ENCODE measurements at places on chromosomes 6 and 20.

- no peak for DNase-seq
Measured at GRCh38 chr6:45566882-45567281, 189.1 kb upstream of the SUPT3H start.

DNA sequence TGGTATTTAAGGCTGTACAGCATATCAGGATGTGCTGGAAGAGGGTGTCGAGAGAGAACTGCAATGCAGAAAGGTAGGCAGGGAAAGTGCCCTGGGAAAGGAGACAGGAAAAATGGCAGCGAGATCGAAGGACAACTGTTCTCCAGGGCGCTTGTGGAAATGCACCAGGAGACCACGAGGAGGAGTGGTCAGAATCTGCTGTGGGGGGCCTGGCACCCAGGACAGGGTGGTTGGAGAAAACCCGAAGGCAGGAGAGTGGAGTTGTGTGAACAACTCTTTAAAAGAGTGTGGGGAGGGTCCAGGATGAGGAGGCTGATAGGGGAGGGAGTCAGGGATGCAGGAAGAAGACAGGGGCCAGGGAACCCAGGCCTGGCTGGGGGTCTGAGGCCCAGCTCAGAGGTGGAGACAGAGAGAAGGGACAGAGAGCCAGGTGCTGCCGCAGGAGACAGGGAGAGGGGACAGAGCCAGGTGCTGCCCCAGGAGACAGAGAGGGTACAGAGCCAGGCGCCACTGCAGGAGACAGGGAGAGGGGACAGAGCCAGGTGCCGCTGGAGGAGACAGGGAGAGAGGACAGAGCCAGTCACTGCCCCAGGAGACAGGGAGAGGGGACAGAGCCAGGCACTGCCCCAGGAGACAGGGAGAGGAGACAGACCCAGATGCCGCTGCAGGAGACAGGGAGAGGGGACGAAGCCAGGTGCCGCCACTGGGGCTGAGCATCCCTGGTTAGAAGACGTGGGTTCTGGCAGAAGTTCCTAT lies 9.3 kb downstream of the SLC22A1 start:
- DNase-seq = no peak

- DNase-seq = no peak
Measured at GRCh38 chr6:19175023-19175422, 662.1 kb upstream of the ID4 start.

GRCh38 chr6:168799067-168799466 lies 358.1 kb downstream of the SMOC2 start:
- no peak for DNase-seq

DNA sequence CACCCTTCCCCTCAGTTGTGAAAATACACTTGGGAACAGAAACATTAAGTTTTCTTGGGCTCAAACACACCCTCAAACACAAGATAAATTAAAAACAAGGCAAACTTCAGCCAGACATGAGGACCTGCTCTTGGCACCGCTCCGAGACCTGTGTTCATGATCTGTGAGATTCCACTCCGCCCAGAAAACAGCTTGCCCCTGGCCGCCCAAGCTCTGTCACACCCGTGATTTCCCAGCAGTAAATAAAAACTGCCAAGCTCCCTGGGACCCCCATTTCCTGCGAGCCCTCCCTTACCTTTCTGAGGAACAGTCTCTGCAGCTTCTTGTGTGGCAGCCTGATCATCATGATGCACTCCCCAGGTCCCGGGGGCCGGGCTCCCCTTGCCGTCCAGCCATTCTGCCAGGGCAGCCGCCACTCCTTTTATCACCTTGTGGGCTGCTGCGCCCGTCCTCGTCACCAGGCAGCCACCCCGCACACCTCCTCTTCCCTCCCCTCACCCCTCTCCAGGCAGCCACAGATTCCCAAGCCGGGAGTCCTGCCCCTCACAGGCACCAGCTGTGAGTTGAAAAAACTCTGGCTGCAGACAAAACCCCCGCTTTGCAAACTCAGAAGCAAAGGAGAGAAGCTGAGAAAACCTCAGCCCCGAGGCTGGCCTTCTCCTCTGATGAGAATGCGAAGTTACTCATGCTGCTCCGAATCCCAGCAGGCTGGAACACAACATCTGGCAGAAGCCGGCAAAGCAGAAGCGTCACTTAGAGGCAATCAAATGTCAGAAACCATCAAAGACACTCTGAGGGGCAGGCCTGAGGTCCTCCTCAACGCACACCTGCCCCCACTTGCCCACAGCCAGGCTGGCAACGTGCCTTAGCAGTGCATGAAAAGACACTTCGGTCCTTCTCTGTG lies 130.4 kb upstream of the RPS6KA2 start:
- no peak for DNase-seq

DNA sequence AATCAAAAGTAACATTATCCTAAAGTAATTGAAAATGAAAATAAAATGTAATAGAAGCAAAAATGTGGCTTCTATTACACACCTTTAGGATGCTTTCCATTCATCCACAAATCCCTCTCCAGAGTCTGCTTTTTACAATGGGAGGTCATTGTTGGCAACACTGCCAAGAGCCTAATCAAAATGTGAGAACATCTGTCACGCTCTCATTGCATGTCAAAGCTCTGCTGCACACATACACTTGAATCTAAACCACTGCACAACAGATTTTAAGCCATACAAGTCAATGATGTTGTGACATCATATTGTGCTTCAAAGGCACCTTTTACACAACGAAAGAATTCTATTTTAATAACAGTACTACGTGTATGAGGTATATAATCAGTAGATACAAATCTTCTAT lies 82.1 kb downstream of the PREP start:
- DNase-seq = no peak

- DNase-seq = no peak
Measured at GRCh38 chr6:38806271-38806670, 91.2 kb downstream of the DNAH8 start.

DNA sequence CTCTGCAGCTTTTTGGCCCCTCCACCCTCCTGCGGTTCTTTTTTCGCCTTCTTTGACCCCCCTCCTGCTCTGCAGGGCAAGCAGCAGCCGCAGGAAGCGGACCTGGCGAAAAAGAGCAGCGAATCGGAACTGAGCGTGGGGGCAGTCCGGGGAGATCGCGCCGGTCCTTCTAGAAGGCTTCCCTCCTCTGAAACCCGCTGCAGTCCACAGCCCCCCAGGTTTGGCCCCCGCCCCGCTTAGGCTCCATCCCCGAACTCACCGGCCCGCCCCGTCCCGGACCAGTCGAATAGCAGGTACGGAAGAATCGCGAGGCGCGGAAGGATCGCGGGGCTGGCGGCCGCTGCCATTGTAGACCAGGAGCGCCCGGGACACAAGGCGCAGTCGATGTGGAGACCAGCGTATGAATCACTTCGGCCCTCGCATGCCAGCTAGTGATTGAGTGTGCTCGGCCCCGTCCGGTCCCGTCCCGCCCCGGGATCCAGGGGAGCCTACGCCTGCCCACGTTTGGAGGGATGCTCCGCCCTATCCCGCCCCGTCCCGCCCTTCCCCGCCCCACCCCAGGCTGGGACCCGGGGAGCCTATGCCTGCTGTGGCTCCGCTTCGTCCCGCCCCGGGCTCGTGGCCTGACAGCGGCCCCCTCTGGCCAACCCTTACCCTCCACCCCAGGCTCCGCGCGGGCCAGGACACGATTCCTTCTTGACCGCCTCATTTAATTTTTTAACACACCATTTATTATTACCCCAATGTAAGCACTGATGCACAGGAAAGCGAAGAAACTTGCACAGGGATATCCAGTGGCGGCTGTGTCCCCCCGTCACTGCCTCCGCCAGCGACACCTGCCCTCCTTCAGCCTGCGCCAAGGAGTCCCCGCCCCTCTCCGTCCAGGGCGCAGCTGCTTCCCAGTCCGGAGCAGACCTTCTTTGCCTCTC lies at the start of gene ULBP3:
Gene ULBP3 (minus strand): TSS at position 402 of the 929 bp plus-strand sequence. CDS start 55 bp downstream, at position 347.
- peak; percentile 53 for DNase-seq

GRCh38 chr20:41619360-41620100 lies 1.4 kb upstream of the CHD6 start:
- no peak for DNase-seq

- DNase-seq = no peak
Measured at GRCh38 chr20:35257175-35257909, 20.6 kb downstream of the MMP24OS start.

- DNase-seq = no peak
Measured at GRCh38 chr6:108031968-108032367, 42.6 kb downstream of the OSTM1 start.

GRCh38 chr6:11964729-11965335 lies 47.3 kb upstream of the HIVEP1 start:
- DNase-seq = no peak

GRCh38 chr6:141988954-141989705 lies 143.6 kb upstream of the GJE1 start:
- DNase-seq = no peak

DNA sequence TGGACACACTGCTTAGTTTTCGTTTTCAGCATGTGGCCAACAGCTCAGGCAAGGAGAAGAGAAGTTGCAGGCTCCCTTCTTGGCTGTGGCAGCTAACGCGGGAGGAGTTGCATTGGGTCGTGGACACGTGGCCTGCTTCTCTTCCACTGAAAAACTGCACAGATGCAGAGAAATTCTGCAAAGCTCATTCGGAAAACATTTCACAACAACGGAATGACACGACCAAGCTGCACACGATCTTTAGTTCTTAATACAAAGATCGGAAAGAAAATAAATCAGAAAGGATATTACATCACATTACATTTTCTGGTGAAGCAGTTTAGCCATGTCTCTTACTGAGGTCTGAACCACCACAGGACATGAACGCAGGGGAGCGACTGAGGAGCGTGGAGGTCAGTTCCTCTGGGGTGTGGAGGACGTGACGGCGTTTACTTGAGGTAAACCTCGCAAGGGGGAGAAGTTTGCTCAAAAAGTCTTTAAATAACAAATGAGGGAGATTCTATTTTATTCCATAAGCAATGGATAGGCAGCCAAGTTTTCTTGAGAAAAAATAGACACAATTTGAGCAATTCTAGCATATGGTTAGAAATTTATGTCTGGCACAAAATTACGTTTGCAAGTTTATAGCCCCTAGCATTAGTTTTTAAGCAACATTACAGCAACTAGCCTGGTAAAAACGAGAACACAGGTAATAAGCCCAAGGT lies 178.3 kb downstream of the THBS2 start:
- DNase-seq = no peak
